ENCODE measurements at places on chromosomes 1 and 21.

DNA sequence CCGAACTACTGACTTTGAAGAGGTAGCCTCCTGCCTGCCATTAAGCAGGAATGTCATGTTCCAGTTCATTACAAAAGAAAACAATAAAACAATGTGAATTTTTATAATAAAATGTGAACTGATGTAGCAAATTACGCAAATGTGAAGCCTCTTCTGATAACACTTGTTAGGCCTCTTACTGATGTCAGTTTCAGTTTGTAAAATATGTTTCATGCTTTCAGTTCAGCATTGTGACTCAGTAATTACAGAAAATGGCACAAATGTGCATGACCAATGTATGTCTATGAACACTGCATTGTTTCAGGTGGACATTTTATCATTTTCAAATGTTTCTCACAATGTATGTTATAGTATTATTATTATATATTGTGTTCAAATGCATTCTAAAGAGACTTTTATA lies 159.8 kb upstream of the SGIP1 start:
- DNase-seq = no peak

- DNase-seq = peak; percentile 71
Observed at GRCh38 chr21:25639551-25640201, 618 bp downstream of the JAM2 start.

DNA sequence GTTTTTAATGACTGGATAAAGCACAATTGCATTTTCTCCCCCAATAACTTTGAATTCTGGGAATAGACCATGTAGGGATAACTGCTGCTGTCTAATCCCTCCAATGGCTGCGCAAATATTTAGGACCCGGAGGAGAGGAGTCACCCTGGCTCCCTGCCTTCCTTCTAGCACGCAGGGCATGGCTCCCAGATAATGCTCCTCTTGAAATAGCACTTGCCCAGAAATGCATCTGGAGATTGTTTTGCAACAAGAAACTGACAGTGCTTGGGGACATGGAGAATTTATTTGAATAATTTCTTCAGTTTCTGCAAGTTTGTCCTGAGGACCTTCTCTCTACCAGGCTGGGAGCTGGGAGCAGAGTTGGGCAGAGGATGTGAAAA lies 83.5 kb downstream of the MAN1C1 start:
- no peak for DNase-seq

DNA sequence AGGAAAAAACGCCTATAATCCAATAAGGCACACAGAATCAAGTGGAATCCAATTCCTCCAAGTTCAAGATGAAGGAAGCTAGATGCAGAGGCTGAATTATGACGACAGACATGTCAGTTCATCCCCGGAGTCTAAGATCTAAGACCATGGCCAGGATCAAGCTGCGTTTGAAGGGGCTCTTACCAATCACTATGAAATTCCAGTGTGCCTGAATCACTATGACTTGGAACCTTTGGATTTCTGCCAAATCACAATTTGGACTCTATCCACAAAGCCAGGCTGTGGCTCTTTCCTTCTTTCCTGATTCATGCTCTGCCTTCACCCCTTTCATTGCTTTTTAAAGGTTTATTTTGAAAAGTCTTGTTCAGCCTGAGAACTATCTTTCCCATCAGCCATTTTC lies 17.1 kb downstream of the OLIG2 start:
- DNase-seq = no peak

- DNase-seq = no peak
Observed at GRCh38 chr1:19552291-19553010, 67.1 kb upstream of the CAPZB start.

- peak; percentile 41 for DNase-seq
Observed at GRCh38 chr1:232084584-232085223, 458.1 kb downstream of the DISC1 start.

DNA sequence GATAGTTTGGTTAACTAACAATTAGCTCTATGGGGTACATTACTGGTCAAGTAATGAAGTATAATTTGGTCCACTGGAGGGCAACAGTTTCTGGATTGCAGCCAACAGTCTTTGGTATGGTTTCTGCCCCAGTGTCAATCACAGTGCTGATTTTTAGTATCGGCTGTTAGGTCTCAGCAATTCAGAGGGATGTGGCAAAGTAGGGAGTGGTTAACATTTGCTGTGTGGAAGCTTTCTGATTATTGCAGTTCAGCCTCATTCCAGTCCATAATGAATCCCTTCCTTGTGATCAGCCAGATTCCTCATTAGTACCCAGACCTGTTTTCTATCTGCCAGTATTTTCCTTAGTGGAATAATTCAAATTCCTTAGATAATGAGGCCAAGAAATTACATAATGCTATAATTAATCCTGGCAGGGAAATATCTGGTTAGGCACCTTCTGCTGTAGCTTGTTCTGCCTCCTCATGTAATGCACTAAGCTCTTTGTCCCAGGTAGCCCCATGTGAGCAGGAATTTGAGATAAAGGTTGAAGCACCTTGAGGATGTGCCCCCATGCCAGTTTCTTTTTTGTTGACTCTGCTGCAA lies 14.0 kb downstream of the F3 start:
- no peak for DNase-seq

- DNase-seq = no peak
Observed at GRCh38 chr1:175158170-175158591, 34.4 kb downstream of the KIAA0040 start.

GRCh38 chr1:71231751-71232150 lies 150.9 kb upstream of the ZRANB2 start:
- DNase-seq = no peak

DNA sequence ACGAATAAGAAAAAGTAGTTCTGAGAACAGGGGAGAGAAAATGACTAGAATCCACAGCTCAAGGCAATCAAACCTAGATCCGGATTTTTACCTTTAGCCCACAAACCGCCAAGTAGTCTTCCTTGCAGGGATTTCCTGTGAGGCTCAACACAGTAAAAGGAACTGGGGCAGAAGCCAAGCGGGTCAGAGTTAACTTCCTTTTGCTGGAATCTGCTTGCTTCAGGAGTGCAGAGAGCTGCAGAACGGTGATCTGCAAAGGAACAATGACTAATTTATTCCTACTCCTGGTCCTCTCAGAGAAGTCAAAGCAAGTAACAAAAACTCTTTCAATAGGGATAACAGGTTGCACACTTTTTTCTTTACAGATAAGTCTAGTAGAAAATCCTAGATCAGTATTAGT lies 53.4 kb downstream of the UBR4 start:
- no peak for DNase-seq

GRCh38 chr1:9853249-9853595 lies 29.5 kb upstream of the CLSTN1 start:
- DNase-seq = no peak

- DNase-seq = no peak
Observed at GRCh38 chr1:175470591-175470990, 272.8 kb downstream of the TNR start.

DNA sequence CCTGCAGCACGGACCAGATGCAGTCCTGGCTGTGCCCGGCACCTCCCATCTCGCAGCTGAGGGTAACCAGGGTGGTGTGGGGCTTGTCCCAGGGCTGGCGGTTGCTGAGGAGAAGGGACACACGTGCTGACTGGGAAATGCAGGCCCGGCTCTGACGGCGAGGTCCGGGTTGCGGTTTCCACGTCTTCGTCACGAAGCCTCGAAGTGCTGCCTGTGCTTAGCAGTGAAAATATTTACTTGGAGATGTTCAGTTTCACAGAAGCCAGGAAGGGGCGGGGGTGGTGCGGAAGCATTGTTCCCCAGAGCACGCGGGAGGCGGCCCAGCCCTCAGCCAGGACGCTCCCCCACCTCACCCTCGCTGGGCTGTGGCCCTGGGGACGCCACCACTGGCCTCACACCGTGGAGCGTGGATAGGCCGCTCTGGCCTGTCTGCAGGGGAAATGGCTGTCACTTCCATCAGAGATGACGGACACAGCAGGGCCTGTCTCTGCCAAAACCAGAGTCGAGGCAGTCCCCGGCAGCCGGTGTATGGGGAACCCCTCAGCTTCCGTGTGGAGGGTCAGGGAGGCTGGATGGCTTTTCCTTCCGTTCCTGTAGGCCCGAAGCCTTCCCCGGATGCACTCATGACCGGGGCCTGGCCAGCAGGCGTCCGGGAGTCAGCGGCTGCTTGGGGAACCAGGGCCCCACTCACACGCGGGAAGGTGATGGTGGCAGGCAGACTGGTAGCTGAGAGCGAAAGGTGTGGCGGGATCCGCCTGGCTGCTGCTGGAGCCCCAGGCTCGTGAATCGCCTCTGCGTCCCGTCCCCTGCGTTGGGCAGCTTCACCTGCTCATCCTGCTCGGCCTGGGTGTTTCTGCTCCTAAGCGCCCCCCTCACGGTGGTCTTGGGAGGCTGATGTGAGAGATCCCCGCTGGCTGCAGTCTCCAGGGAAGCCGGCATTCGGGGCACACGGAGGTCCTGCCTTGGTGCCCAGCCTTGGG lies 14.7 kb upstream of the POFUT2 start:
- DNase-seq = no peak

DNA sequence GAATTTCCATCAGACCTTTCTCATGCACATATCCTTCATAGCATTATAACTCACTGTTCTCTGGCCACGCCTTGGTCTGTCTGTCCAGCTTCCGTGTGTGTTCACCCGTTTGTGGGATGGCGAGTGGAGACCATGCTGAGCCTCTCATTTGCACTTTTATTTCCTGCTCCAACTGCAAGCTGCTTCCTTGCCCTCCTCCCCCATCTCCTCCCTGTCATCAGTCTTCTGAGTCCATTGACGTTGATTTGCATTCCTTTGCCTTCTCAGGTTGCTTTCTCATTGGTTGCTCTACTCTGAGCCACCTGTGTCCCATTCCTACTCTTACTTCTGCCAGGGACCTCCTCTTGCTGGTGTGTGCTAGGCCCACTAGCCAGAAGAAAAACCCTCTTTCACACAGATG lies 146.4 kb downstream of the NOS1AP start:
- DNase-seq = peak; percentile 30
